ENCODE measurements at places on chromosomes 2 and 18.

GRCh38 chr18:23725827-23726661 lies 36.8 kb downstream of the LAMA3 start:
- no peak for DNase-seq

GRCh38 chr18:42196651-42197050 lies 241.6 kb downstream of the PIK3C3 start:
- no peak for DNase-seq

DNA sequence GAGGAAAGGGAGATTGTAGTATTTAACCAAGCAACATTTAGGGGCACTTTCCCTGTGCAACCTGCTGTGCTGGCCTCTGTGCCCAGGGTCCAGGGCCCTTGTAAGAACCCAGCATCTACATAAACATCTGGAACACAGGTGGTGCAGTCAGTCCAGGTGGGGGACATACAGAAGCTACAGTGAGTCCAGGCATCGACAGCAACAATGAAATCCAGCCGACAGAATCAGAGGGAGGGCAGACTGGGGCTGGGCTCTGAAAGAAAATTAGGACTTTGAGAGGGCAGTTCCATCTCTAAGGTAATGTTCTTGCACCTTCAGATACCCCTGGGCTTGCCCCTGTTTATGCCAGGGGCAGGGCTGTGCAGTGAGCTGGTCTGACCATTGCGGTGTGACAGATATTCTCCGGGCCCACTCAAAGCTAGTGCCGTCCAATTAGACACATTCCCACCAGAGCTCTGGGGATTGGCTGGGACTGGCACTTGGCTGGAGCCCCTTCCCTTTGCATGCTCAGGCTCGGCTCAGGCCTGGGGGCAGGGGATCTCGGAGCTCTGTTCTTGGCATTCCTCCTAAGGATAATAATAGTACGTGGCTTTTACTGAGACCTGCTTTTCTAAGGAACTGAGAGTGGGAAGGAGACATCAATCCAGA lies 5.4 kb downstream of the LBH start:
- DNase-seq: no peak

DNA sequence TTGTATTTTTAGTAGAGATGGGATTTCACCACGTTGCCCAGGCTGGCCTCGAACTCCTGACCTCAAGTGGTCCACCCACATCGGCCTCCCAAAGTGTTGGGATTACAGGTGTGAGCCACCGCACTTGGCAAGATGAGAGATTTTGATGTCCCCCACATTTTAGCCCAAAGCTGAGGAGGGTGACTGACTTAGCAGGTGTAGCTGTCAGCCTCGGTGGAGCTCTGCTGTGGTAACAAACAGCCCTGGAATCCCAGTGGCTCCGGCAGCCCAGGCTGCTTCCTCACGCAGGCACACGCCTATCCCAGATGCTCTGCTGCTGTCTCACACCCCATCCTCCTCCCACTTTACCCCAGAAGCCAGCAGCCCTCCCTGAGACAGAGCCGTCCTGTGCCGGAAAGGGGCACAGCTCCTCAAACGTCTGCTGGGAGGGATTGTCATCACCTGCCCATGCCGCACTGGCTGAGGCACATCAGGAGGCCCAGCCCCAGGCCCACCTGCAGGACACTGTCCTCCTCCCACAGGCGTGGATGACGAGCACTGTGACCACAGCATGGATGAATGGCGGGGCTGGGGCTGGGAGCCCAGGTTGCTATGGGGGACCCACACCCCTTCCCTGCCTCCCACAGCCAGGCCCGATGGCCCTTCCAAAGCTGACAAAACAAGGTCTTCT lies 10.6 kb upstream of the BOK start:
- DNase-seq: no peak

- DNase-seq: no peak
Measured at GRCh38 chr2:140916410-140916809, 1214.4 kb downstream of the LRP1B start.

DNA sequence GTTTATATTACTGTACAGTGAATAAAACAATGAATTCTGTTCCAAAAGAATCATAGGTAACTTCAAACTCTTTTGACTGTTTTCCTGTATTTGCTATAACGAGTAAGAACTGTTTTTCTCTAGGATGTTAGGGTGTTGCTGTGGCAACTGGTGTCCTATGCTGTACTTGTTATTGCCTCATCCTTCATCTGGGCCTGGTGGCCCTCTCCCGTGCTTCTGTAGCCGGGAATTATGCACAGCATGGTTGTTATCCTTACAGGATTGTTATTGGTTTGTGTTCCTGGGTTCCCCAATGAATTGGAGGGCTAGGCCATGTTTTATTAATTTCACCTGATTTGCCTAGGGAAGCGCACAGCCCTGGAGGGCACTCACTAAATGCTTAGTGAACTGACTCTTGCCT lies 279.2 kb downstream of the PTPRM start:
- DNase-seq: no peak

- DNase-seq: no peak
Measured at GRCh38 chr2:160584972-160585494, 91.4 kb upstream of the RBMS1 start.

- no peak for DNase-seq
Measured at GRCh38 chr2:230666885-230667712, 45.5 kb upstream of the CAB39 start.

DNA sequence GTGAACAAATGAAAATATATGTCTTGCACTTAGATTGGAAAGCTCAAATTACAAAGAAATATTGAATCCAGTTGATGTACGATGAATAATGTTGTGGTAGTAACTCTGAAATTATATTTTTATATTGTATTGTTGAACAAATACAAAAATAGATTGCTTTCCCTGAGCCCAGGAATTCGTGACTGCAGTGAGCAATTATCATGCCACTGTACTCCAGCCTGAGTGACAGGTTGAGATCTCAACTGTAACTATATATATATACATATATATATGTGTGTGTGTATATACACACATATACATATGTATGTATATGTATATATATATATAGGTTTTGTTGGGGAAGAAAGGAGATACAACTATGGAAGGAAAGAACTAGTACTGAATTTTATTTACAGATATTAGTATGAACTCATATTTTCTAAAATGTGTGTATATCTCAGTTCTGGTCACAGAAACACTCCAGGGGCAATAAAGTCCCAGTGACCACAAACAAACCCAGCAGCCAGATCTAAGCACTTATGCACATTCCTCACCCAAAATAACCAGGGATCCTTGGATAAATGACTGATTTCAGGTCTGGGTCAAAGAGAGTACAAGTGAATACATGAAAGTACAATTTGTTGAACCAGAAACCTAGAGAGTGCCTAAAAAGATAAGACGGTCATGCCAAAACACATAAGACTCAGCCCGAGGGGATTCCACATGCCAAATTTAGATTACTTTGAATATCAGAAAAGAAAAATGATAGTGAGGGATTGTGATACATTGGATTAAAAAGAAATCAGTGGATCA lies 146.3 kb downstream of the TMX3 start:
- DNase-seq: no peak
